GM23248 (cell line): ENCODE measurements at places on chromosomes 7 and 10.
A peak's percentile ranks its signal among the peaks of the same experiment; 100 is the strongest.

DNA sequence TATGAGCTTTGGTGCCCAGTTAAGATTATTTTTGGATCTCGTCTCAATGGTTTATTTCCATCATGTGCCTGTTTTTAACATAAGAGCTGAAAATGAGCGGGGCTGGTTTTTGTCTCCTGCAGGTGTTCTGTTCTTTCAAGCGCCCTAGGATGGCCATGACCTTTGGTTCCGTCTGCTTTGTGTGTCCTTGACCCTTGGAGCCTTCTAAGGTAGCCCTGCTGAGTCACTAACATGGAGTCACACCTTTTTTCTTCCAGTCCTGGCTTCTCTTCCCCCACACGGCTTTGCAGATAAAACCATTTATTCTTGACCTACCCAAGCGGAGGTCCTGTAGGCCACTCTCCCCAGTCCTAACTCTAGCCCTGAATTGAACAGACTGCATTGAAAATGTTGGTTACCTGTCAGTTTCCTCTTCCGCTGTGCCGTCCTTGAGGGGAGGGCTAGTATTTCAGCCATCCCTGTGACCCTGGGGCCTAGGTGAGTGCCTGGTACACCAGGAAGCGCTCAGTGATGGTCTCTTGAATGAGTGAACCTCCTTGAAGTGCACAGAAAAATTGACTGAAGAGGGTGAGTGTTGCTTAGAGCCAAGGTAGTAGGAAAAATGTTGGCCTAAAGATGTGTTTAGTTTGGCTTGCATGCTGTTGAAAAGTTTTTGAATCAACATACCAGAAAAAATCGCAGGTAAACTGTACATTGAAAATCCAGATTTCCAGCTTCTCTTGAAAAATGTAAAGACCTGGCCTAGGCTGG is 48.0 kb downstream of the CAMK1D start:
- no peak for DNase-seq

GRCh38 chr7:124701955-124702354 is 63.6 kb downstream of the GPR37 start:
- no peak for DNase-seq

GRCh38 chr10:23198940-23199767 is 7.0 kb downstream of the PTF1A start:
- no peak for DNase-seq

DNA sequence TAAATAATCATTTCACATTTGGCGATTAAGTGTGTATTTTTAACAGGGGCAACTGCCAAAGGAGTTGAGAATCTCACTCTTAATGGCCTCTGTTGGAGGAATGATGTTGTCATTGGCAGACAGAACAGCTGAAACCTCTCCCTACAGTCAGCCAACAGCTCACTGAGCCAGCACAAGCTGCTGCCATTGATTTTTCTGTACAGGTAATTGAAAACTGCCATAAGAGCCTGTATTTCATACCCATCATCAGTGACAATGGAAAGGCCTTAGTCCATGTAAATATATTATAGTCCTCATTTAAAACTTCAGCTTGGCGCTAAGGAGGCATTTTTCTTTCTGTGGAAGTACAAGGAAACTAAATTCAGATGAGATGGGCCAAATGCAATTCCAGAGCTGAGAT is 28.1 kb upstream of the PTN start:
- DNase-seq, result no peak

GRCh38 chr10:74888962-74889661 is 62.7 kb downstream of the KAT6B start:
- peak; percentile 31 for DNase-seq

DNA sequence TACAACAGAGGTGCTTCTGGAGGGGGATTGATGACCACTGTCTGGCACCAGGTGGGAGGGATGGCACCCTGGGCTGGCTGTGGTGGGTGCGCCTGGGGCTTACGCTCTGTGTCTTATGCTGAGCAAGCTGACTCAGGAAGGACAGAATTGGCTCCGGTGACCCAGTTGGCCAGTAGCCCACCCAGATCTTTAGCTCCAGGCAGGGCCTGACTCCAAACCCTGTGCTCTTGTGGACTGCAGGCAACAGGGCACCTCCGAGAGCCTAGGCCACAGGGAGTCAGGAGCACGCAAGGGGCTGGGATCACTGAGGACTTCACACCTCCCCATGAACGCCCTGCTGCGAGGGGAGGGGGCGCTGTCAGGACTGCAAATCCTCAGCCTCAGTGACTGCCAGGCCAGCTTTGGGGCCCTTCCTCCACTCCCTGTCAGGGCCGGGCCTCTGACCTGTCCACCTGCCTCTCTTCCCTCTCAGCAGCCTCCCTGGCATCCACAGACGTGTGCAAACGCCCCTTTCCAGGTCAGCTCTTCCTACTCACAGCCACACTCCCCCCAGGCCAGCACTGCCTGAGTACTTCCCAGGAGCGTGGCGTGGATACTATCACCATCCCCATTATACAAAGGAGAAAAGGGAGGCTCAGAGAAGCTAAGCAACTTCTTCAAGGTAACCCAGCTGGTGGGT is 118.7 kb downstream of the SLIT1 start:
- no peak for DNase-seq

- DNase-seq, result no peak
Observed at GRCh38 chr10:132645630-132646442, 108.2 kb downstream of the INPP5A start.
